ENCODE measurements at places on chromosomes 12 and 14.

DNA sequence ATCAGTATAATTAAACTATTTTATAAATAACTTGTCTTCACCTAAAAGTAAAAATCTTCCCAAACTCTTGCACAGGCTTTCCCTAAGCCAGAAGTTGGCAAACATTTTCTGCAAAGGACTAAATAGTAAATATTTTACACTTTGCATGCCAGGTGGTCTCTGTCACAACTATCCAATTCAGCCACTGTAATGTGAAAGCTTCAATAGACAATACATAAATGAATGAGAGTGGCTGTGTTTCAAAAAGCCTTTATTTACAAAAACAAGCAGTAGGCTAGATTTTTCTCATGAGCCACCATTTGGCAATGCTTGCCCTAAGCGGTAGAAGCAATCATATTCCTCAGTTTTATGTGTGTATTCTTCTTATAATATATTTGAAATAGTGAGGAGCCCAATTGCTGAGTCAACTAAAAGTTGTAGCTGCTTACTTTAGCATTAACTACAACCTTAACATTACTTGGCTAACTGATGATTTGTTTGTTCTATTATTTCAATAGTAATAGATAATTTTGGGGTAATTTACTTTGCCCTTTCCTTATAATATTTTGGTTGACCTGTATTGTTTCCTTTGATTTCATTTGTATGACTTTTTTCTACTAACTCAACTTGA lies 236.0 kb upstream of the SYT1 start:
- DNase-seq = no peak

DNA sequence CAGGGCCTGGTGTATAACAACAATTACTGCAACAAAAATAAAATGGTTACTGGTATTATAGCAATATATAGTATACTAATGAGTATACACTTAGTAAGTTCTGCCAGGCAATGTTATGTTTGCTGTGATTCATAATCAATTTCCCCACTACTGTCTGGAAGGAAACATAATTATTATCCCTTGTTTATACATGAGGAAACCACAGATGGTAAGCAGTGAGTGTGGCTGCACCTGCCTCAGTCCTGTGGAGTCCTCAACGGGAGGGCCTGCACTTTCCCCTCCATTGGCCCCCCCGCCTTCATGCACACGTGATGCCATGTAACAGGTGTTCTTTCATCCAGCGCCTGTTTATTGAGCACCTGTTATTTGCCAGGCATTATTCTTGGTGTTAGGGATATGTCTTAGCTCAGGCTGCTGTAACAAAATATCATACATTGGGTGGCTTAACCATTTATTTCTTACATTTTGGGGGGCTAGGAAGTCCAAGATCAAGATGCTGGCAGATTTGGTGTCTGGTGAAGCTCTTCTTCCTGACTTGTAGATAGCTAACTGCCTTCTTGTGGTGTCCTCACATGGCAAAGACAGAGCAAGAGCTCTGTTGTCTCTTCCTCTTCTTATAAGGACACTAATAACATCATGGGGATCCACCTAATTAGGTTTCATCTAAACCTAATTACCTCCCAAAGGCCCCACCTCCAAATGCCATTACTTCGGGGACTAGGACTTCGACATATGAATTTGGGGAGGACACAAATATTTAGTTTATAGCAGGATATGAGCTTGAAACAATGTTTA lies 59.5 kb upstream of the CHGA start:
- no peak for DNase-seq

- DNase-seq = peak; percentile 98
These were observed 58.4 kb upstream of the BDKRB2 start for GRCh38 chr14:96146131-96146771.

GRCh38 chr12:116381240-116381743 lies 103.8 kb upstream of the MED13L start:
- no peak for DNase-seq

DNA sequence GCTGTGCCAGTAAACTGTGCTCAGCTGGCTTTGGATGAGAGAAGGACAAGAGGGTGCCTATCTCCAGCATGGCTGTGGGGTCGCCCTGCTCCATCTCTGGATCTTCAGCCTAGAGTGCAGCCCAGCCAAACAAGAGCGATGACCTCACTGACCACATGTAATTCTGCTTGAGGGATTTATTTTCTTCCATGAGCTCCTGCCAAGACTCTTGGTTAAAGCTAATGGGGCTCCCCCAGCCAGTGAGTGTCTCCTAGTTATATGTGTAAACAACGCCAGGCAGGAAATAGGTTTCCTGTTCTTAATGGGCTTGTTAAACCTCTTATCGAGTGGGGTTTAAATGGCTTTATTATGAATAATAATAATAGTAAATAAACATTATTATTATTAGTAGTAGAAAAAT lies 397.2 kb downstream of the NRXN3 start:
- peak; percentile 13 for DNase-seq

- no peak for DNase-seq
These were observed 135.6 kb downstream of the SAMD4A start for GRCh38 chr14:54702492-54702891.

- DNase-seq = peak; percentile 70
These were observed 8.5 kb upstream of the AMIGO2 start for GRCh38 chr12:47088021-47088944.

DNA sequence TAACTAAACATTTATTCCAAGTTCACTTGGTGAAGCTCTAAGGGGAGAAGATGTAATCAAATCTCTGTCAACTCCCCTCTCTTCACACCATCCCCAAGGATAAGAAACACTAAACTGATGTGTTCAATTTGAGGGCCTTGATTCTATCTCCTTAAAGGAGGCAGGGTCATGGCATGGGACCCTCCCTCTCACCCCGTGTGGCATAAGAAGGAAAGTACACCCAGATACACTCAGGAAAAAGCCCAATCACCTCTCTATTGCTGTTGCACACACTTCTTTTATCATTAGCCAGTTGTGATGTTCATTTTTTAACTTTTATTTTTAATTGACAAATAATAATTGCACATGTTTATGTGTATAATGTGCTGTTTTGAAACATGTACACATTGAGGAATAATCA lies 35.1 kb downstream of the WASHC3 start:
- no peak for DNase-seq

Data from fibroblast of the aortic adventitia (primary cell).